Bone marrow (tissue), 2 donors: ENCODE measurements at places on chromosomes 1 and 21.

- no peak for DNase-seq
These were observed 26.5 kb downstream of the CD247 start for GRCh38 chr1:167491586-167492461.

DNA sequence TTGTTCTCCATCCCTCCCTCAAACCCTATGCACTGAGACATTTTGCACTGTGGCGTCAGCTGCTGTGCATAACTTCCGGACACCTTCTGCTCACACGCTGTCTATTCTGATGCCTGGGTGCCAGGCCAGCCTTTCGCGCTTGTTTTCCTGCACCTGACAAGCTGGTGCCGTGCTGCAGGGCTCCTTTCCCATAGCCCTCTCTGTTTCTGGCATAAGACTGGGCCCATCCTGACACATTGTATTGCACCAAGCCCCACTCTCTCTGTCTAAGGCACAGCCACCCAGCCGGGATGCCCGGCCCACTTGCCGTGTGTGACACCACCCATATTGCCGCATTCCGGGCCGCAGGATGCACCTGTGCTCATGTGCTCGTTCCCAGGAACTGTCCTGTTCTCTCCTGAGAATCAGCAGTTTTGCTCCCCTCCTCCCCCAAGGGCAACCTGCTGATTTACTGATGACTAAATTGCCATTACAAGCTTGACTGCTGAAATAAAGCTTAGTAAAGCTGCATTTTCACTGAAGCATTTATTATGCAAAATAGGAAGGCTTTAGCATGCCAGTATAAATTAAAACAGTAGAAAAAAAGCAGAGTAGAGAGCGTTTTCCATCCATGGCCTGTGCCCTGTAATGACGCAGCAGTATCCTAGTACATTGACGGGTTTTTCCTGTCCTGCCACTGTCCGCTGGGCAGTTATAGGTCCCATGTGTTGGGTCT is 88.0 kb downstream of the CD247 start:
- no peak for DNase-seq

DNA sequence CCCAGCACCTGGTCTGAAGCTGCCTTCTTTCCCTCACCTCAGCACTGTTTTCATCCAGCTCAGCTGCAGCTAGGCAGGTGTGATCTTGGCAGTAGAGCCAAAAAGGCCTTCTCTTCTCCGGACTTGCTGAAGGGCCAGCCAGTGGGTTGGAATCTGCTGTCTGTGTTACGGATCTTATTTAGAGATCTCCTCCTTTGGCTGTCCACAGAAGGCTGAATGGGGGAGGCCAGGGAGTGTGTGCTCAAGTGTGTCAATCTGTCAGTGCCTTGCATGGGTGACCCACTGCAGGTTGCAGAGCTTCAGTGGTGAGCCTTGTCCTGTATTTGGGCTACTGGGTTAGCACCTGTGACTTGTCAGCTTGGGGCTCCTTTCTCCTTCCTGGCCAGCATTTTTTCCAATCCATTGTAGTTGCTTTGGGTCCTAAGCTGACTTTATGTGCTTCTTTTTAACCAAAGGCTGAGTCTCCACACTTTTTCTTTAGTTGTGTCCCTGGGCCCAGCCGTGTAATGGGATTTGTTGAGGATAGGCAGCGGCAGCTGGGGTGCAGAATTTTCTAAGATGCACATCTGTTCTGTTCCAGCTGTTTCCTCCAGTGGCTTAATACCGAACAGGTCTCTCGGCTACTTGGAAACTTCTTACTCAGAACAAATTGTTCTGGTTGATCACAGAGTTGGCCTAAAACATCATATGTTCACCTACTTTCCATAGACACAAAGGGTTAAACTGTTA is 126.8 kb downstream of the PEX14 start:
- DNase-seq, result no peak

DNA sequence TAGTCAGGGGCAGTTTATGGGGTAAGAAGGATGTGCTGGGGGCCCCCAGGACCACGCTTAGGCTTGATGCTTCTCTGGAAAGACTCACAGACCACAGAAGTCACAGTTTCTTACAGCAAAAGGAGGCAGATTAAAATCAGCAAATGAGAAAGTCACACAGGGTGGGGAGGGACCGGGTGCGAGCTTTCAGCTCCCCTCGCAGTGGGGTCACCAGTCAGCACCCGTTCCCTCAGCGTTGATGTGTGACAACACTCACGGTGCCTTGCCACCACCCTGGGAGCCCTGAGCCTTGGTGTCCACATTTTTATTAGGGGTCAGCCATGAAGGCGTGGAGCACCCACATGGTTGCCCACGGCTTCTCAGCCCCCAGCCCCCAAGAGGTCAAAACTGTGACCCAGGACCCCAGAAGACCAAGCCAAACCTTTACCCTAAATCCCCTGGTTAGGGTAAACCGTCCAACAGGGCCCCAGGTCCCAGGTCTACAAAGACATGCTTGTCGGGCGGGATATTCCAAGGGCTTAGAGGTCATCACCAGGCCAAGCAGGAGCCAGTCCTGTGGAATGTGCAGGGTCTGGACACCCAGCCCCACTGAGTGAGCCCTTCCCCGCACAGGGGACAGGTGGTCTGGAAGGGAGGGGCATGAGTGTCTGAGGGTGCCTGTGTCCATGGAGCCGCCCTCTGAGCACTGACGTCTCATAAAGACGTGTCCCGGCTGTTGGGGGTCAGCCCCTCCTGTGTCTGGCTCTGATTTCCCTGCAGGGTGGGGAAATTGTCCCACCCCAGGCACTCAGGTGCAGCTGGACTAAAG is 64.5 kb upstream of the ABCG1 start:
- DNase-seq, result no peak

- DNase-seq, result no peak
These were observed 486.9 kb upstream of the NCAM2 start for GRCh38 chr21:20511216-20511880.

- DNase-seq, result no peak
These were observed 10.2 kb downstream of the DMRTB1 start for GRCh38 chr1:53469373-53469772.

GRCh38 chr1:156644640-156645039 is 2.7 kb downstream of the BCAN start:
- DNase-seq, result no peak

- DNase-seq, result no peak
These were observed 88.8 kb upstream of the PDE4B start for GRCh38 chr1:65703853-65704252.

- DNase-seq, result no peak
These were observed 345.1 kb downstream of the LMO4 start for GRCh38 chr1:87673748-87674147.

DNA sequence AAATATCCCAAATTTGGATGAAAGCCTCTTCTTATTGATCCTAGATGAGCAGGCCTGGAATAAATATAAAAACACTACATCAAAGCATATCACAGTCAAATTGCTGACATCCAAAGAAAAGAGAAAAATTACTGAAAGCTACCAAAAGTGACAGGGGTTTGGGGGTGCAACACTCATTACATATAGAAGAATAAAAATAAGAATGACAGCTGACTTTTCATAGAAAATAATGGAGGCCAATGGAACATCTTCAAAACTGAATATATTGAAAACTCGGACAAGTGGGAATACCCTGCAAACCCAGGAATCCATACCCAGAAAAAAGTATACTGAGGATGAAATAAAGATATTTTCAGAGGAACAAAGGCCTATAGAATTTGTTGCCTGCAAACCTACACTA is 84.0 kb downstream of the FOXJ3 start:
- DNase-seq, result no peak

DNA sequence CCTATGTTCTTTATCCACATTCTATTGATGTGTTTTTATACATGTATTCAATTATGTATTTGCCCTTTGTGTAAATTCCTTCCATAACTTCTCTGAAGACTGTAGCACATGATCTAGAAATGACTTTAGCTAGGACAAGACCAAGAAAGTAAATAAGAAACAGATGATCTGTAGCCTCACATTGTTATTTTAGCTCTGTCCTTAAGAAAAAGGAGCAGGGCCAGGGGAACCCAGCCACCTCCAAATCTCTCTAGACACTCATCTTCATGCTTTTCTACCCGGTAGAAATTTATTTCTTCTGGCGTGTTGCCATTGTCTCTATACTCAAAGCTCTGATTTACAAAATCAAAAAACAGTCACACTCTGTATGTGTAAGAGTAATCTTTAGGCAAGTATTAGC is 27.1 kb downstream of the CDC7 start:
- DNase-seq, result no peak

- no peak for DNase-seq
These were observed 352.3 kb upstream of the B3GALT2 start for GRCh38 chr1:193538680-193539079.

GRCh38 chr1:209421186-209421585 is 162.3 kb upstream of the CAMK1G start:
- no peak for DNase-seq

GRCh38 chr1:35707601-35708440 is 10.9 kb downstream of the C1orf216 start:
- DNase-seq, result no peak

- no peak for DNase-seq
These were observed 27.8 kb upstream of the DMRTA2 start for GRCh38 chr1:50450861-50451653.

DNA sequence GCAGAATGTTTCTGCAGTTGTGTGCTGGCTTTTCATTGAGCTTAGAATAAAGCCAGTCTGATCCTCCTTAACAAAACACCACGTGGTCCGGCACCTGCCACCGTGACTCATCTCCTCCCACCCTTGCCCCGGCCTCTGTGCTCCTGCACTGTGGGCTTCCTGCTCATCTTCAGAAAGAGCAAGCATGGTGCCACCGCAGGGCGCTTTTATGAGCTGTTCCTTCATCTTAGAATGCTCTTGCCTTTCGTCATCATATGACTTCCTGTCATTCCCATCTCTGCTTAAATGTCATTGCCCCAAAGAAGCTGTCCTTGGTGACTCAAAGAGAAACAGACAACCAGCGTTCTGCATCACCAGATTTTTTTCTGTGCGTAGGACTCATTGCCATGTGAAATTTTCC is 117.8 kb downstream of the HHAT start:
- peak; percentile 1 for DNase-seq

DNA sequence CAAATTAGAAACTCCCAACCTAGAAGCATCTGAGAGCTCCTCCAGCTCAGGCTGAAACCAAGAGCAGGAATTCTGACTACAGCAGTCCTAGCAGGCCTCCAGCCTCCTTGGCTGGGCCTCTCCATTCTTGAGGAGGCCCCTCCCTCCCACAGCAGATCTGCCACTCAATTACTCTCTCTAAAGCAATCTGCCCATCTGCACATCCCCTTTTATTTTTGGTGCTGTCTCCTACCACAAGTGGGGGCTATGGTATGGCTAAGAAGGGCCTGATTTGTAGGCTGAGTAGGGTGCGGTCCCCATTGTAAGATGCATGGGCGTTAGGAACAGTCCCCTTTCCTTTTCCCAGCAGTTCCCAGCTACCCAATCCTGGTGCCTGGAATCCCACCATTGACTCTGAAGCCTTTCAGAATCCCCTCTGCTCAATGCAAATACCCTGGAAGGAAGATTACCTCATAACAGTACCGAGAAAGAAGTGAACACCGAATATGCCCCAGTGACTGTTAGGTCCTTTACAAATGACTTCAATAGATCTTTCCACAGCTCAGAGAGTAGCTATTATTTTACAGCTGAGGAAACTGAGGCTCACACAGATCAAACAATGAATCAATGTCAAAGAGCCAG is 11.6 kb upstream of the TTC39A start:
- peak; percentile 38 for DNase-seq

DNA sequence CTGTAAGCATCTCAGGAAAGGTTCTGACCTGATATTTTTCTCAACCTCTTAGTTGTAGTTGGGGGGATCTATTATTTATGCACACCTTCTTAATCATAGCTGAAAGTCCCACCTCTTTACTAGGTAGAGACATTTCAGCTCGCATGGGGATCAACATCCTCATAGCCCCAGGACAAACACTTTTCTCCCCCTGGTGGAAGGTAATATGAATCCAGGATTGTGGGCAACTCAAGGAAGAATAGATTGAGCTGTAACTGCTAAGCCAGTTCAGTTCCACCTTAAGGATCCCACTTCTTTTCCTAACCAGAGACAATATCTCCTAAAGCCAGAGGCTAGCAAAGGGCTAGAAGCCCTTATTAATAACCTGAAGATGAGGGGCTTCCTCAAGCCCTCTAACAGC is 25.4 kb upstream of the SMYD3 start:
- DNase-seq, result no peak

DNA sequence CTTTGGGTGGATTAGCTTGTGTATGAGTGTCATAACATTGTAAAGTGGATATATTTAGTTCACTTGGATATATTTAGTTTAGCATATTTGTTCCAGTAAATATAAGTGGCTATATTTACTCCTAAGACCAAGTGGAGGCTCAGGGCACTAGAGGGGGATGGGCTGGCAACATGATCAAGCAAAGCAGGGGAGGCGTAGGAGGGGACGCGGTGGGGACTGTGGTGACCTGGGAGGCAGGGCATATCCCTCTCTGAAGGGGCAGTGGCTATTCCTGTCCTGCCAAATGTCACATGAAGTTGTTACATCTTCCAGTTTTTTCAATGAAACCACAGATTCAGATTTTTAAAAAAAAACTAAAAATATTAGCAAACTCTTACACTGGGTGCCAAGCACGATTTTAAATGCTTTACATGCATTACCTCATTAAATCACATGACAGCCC is 51.9 kb upstream of the EDN2 start:
- DNase-seq, result no peak

DNA sequence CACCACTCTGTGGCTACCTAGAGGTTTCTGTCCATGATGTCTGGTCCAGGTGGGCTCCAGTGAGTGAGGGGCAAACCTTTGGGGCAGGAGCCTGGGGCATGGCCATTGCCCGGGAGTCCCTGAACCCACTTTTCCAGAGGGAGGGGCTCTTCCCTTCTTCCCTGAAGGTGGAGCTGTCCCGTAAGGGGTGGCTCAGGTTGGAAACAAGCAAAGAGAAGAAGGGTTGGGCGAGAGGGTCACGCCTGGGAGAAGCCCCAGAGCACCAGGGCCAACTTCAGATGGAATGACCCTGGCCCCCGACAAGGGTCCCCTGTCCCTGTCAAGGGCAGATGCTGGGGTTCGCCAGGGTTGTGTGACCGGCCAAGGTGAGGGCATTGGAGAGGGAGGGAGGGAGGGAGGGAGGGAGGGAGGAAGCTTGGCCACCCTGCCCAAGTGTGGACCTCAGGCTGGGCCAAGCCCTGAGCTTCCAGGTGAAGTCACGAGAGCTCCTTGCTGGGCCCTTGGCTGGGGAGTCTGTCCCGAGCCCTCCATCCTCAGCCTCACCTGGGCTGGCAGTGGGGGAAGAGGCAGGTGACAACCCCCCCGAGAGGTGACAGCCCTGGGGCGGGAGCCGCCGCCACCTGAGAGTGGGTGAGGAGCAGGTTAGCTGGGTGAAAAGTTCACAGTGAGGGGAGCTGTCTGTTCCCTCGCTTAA is 69.6 kb downstream of the DHRS3 start:
- no peak for DNase-seq

- no peak for DNase-seq
These were observed at the start of gene LRRC38 for GRCh38 chr1:13513895-13514546. Gene LRRC38 (minus strand): TSS chr1:13514003. CDS start chr1:13513593, 410 bp downstream.

GRCh38 chr1:247639381-247639981 is 34.1 kb downstream of the OR2G3 start:
- no peak for DNase-seq
